ENCODE measurements at places on chromosomes 2 and 18.
A peak's percentile ranks its signal among the peaks of the same experiment; 100 is the strongest.

DNA sequence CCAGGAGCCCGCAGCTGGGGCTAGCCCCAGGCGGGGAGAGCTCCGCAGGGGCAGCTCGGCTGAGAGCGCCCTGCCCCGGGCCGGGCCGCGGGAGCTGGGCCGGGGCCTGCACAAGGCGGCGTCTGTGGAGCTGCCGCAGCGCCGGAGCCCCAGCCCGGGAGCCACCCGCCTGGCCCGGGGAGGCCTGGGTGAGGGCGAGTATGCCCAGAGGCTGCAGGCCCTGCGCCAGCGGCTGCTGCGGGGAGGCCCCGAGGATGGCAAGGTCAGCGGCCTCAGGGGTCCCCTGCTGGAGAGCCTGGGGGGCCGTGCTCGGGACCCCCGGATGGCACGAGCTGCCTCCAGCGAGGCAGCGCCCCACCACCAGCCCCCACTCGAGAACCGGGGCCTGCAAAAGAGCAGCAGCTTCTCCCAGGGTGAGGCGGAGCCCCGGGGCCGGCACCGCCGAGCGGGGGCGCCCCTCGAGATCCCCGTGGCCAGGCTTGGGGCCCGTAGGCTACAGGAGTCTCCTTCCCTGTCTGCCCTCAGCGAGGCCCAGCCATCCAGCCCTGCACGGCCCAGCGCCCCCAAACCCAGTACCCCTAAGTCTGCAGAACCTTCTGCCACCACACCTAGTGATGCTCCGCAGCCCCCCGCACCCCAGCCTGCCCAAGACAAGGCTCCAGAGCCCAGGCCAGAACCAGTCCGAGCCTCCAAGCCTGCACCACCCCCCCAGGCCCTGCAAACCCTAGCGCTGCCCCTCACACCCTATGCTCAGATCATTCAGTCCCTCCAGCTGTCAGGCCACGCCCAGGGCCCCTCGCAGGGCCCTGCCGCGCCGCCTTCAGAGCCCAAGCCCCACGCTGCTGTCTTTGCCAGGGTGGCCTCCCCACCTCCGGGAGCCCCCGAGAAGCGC, 15.0 kb upstream of the GMPPA start:
- no peak for DNase-seq

DNA sequence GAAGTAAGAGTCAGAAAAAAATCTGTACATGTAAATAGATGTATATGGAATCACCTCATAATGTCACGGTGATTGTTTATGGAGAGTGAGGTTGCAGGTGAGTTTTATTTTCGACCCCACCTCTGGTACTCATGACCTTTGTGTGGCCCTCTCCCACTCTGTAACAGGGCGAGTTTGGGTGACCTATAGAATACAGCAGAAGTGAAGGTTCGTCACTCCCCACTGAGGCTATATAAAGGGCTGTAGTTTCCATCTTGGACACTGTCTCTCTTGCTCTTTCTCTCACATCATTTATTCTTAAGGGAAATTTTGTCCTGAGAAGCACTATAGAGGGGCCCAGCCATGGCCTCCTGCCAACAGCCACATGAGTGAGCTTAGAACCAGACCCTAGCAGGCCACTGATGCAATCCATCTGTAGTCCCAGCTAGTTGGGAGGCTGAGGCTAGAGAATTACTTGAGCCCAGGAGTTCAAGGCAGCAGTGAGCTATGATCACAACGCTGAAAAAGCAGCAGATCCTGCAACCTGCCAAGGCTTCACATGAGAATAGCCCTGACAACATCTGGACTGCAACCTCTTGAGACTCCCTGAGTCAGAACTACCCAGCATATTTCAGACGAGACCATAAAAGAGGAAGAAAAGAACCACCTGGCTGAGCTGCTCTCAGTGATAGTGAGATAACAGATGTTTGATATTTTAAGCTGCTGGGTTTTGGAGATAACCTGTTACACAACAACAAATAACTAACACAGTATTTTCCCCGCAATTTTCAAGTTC, 74.3 kb upstream of the SLC1A4 start:
- peak; percentile 41 for DNase-seq

- DNase-seq = no peak
Observed at GRCh38 chr2:23420840-23421476, 36.0 kb downstream of the KLHL29 start.

- DNase-seq = no peak
Observed at GRCh38 chr2:54285451-54285850, 29.4 kb upstream of the TSPYL6 start.

DNA sequence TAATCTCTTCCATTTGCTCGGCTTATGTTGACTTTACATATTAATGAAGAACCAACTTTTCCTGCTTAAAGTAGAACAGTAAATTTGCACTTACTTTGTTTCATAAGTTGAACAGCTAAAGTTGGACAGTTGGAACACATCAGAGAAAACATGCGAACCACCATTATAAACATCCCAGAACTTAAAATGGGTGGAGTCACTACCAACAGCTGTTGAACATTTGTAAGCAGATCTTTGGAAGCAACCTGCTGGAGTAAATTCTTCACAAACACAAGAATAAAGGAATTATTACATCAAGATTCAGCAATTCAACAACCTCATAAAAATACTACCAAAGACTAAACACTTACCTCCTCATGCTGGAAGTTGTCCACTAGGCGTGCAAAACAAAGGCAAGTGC, 96.4 kb upstream of the DNER start:
- peak; percentile 11 for DNase-seq

DNA sequence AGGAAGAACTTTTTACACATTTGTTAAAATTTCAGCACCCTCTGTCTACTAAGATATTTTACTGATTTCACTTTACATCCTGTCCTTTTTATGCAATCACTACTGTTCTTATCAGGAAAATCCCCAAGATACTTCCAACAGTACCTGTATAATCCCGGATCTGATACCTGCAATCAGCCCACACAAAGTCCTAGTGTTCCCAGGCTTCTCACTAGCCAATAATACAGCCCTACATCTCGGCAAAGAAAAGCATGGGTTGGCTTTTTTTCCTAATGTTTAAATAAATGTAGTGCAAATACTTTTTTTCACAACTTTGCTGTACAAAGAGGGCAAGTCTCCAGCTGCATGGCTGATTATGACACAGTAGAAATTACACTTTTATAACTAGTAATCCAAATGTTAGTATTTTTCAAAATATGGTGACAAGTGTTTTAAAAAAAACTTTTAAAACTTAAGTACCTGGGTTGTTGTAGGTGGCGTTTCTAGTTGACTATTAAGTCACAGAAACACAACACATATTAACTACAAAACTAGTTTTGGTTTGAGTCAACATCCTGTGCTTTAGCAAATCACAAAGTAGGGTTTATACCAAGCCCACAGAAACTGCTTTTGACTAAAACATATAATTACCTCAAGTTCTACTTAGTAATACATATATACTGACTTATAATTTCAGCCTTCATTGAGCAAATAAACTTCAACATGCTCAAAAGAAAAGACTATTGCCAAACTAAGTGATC, 19.5 kb downstream of the CNOT11 start:
- no peak for DNase-seq

- no peak for DNase-seq
Observed at GRCh38 chr2:48993576-48993975, 160.7 kb downstream of the FSHR start.

DNA sequence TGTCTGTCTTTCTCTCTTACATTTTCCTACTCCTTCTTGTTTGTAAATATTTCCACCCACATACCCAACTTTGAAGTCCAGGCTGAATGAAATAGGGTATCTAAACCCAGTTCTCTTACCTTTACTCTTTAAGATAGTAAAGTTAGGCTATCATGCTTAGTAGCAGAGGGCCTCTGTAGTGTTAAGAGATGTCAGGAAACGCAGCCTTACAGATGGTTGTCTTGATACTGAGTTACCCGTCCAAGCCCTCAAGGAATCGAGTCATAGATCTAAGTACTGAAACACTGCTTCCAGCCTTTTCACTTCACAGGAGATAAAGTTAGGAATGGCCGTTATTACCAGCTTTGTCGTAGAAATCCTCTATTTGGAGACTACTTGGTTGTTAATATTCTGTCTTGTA, 24.3 kb downstream of the MRPS9 start:
- no peak for DNase-seq

GRCh38 chr2:202436626-202437025, 60.5 kb downstream of the BMPR2 start:
- DNase-seq = no peak

DNA sequence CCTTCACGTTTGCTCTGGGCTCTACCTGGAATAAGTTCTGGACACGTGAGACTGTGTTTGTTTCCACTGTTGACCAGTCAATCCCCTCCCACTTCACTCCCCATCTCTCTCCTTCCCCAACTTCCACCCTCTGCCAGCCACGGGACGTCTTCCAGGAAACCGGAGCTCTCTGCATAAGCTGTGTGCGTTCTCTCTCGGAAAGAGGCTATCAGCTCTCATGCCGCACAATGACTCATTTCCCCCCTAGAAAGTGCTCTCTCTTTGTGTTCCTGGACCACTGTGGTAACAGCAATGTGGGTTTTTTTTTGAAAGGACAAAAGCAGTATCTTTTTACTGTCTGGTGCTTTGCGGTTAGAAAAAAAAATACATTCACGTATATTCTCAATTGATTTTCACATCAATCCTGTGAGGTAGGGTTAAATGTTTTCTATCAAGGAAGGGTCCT, 10.2 kb downstream of the PROKR1 start:
- peak; percentile 34 for DNase-seq

GRCh38 chr2:234309431-234309830, 187.4 kb downstream of the ARL4C start:
- DNase-seq = no peak

GRCh38 chr2:49831698-49832367, 677.5 kb upstream of the FSHR start:
- no peak for DNase-seq

DNA sequence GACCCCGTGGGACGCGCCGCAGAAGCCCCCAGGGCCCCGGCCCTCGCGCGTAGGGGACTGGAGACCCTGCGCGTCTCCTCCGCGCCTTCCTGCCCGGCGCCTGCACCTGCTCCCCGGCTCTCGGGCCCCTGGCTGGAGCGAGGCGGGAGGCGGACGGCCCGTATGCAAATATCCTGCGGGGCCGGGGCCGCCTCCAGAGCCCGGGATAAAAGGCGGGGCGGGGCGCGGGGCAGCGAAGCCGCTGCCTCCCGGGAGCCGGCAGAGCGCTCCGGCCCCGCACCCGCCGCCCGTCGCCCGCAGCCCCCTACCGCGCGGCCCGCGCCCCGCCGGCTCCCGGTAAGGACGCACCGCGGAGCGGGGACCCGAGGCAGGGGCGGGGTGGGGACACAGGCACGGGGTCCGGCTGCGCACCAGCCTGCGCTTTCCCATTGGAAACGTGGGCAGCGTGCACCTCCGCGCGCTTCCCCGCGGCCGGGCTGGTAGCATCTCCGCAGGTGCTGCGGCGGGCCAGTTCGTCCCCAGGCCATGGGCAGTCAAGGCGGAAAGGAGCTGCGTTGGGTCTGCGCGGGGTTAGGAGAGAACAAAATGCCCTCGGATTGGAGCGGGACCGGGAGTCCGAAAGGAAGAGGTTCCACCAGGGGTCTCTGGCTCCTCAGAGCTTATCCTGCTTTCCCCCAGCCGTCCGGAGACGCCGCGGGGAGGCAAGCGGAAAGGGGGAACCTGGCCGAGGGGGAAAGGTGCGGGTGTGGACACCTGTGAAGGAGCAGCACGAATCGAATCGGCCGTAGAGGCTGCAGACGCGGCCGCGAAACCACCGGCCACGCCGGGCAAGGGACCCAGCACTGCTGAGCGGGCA, at the start of gene ATP6V1C2:
TSS of gene ATP6V1C2 (plus strand) at position 235 of the 856 bp plus-strand sequence. CDS start 1,220 bp downstream, outside the sequence.
- no peak for DNase-seq

GRCh38 chr2:72378753-72379348, 231.2 kb upstream of the CYP26B1 start:
- DNase-seq = no peak

DNA sequence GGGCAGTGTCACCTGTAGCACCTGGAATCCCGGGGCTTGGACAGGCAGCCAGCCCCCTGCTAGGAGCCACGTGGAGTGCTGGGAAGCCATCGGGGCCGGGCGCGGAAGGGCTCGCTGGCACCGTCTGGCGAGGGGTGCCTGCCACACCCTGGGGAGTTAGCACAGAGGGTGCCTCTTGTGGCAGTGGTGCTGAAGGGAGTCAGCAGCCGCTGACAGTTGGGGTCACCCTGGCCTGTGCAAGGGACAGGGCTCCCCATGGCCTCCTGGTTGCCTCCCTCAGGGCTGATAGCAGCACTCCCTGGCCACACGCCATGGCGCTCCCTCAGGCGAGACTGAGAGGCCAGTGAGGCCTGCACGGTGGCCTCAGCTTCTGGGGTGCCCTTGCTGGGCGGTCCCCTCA, 13.9 kb upstream of the D2HGDH start:
- DNase-seq = no peak

DNA sequence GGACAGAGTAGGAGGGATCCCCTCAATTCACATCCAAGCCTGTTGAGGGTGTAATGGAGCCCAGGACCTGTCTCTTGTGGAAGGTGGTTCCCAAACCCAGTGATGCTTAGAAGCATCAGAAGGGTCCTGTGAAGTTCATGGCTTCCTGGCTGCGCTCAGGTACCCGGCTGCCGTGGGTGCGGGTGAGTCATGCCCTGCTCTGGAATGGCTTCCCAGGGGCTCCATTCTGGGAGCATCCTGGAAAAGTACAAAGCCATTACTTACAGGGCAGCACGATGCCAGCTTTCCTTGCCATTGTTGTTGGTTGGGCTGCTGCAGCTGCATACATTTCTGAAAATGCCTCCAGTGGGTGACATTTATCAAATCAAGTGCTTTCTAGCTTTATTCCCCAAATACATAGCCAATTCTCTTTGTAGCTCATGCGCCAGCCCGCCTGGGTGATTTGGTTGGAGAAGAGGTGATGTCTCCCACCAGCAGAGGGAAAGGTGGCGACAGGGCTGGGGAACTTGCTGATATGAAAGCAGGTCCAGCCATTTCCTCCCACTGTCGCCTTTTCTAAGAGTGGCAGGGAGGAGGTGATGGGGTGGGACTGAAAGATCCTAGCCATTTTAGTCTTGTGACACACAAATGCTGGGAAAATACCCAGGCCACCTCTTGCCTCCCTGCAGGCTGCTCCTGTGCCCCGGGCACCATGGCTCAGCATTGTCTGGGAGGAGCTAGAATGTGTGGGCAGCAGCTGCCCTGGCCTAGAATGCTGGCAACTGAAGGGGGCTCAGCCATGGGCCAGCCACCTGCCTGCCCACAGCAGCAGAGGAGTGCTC, 65.9 kb upstream of the HPCAL1 start:
- DNase-seq = no peak

Data from renal pelvis (tissue), 12 donors.